ENCODE measurements at places on chromosomes 1 and 21.

DNA sequence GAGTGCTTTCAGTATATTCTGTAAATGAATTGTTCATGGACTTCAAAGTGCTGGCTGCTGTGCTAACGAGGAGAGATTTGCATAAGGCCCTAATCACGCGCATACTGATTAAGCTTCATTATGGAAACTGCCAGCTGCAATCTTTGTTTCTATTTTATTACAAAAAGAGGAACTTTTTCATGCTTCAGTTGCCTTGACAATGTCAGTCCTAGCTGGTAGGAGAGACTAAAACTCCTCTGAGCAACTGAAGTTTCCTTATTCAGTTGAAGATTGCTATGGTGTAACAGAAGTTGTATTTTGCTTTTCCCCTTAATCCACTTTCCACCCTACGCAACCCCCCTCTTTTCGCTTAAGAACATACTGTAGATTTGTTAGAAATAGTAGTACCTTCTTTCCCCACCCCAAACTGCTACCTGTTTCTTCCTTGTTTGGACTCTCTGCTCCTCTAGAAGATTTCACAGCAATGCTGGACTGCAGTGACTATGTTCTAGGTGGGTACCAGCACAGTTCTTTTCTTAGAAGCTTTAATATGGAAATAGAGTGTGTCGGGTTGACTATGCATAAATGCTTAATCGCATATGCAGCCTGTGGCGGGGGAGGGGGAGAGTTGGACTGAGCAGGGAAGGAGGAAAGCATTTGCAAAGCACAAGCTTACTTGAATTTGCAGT is 108.3 kb downstream of the POU2F1 start:
- DNase-seq = no peak

DNA sequence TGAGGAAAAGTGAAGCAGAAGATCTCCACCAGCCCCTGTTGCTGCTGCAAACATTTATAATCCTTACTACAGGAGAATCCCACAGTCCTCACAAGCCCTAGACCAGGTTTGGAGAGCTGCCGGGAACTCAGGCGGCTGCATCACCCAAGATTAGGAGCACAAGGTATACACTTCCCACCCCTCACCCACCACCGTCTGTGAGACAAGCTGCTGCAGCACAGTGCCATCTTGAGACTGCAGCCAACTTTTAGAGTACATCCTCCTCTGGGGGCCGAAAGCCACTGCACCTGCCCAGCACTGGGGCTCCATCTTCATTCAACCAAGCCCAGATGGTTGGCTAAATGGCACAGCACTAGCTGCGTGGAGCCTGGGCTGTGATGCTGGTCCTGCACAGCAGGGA is 13.8 kb downstream of the OLFML3 start:
- DNase-seq = no peak

GRCh38 chr1:230292689-230293389 is 133.3 kb downstream of the PGBD5 start:
- DNase-seq = no peak

- DNase-seq = no peak
These were observed 5.0 kb downstream of the SLC19A1 start for GRCh38 chr21:45537111-45537745.

DNA sequence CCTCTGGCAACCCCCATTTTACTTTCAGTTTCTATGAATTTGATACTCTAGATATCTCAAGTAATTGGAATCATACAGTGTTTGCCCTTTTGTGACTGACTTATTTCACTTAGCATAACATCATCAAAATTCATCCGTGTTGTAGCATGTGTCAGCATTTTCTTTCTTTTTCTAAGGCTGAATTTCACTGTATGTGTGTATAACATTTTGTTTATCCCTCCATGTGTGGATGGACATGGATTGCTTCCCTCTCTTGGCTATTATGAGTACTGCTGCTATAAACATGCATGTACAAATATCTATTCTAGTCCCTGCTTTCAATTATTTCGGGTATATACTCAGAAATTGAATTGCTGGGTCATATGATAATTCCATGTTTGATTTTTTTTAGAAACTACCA is 97.3 kb downstream of the MAP3K21 start:
- no peak for DNase-seq

- DNase-seq = no peak
These were observed 21.4 kb downstream of the PLEKHA6 start for GRCh38 chr1:204338360-204338759.

GRCh38 chr1:119068427-119068826 is 72.0 kb downstream of the WARS2 start:
- no peak for DNase-seq

- no peak for DNase-seq
These were observed 59.5 kb downstream of the KCNN3 start for GRCh38 chr1:154810571-154810970.

DNA sequence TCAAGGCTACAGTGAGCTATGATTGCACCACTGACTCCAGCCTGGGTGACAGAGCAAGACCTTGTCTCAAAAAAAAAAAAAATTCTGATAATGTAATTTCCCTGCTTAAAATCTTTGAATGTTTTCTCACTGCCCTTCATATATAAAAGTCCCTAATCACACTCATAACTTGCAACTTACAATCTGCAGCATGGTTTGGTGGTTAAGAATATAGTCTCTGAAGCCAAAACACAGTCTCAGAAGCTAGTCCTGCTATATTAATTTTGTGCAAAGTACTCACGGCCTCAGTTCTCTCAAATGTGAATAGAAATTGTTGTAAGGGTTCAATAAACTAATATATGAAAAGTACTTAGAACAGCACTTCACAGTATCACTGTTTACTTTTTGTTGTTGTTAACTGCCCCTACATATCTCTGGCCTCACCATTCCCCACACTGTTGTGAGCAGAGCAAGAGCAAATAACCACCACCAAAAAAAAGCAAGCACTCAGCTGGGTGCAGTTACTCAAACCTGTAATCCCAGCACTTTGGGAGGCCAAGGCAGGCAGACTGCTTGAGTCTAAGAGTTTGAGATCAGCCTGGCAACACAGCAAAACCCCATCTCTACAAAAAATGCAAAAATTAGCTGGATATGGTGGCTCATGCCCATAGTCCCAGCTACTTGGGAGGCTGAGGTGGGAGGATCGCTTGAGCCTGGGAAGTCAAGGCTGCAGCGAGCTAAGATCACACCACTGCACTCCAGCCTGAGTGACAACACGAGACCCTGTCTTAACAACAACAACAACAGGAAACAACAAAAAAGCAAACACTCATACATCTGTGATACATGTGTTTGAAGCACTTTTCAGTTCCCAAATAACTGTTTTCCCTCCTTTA is 22.4 kb downstream of the ASH1L start:
- DNase-seq = no peak

- no peak for DNase-seq
These were observed 99.0 kb downstream of the TNNI3K start for GRCh38 chr1:74334147-74334546.

GRCh38 chr1:228756457-228756856 is 21.2 kb downstream of the RHOU start:
- DNase-seq = no peak

- DNase-seq = no peak
These were observed 7.1 kb upstream of the PLPP3 start for GRCh38 chr1:56586502-56586901.

GRCh38 chr21:29146726-29147125 is 16.3 kb downstream of the MAP3K7CL start:
- DNase-seq = no peak

DNA sequence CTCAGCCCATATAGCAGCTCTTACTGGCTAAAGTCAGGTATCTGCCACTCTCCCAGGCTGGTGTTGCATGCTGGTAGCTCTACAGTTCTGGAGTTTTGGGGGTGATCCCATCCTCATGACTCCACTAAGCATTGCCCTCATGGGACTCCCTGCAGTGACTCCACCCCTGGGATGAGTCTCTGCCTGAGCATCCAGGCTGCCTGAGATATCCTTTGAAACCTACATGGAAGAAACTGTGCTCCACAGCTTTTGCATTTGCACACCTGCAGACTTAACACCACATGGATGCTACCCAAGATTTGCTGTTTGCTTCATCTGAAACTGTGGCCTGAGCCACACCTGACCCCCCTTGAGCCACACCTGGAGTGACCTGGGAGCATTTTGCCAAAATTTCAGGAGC is 226.4 kb downstream of the C1orf94 start:
- DNase-seq = no peak

GRCh38 chr1:31027693-31028526 is 37.6 kb downstream of the PUM1 start:
- no peak for DNase-seq

GRCh38 chr1:70353601-70354331 is 756 bp downstream of the ANKRD13C start:
- DNase-seq = no peak

- no peak for DNase-seq
These were observed 22.1 kb downstream of the PADI2 start for GRCh38 chr1:17097147-17097546.

GRCh38 chr1:98949621-98950020 is 55.0 kb downstream of the PLPPR5 start:
- DNase-seq = no peak

DNA sequence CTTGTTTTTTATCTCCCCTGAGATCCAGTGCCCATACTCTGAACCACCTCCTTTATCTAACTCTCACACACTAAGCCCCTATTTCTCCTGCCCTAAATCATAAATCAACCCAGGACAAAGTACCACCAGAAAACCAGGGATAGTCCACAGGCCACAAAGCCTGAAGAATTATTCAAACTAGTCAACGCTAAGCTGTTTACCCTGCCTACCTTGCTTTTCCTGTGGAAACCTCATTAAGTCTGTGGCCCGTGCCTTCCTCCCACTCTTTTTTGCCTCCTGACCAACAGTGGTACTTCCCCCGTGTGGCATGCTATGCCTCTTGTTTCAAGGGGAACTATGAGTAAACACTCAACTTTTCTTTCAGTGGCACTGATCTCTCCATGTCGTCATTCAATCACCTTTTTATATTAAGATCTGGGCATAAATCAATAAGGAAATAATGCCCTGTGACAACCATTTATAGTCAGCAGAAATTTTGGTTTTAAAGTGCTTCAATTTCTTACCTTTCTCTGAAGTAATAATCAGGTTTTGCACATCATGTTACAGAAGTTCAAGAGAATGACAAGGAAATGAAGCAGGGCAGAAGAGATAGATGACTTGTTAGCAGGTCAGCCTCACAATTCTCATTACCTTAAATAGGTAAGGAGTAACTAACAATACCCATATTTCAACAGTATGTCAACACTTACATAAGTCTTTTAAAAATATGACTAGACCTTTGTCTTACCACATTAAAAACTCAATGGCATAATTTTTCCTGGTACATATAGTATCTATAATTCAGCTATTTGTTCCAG is 32.1 kb downstream of the EYA3 start:
- peak; percentile 18 for DNase-seq

DNA sequence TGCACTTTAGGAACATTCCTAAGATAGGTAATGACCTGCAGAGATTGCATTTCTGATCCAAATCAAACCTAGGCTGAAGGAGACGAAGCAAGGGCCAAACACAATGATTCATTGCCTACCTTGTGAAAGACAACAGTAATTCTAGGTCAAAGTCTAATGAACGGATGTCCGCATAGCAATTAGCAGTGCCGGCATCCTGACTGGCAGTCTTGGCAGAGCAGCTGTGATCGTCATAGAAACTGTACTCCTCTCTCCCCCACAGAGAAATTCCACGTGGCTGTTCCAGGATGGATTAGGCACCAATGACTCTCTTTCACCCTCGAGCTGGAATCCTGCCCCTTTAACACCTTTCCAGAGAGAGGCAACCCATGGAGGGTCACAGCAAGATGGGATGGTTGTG is 28.9 kb upstream of the VAV3 start:
- no peak for DNase-seq

DNA sequence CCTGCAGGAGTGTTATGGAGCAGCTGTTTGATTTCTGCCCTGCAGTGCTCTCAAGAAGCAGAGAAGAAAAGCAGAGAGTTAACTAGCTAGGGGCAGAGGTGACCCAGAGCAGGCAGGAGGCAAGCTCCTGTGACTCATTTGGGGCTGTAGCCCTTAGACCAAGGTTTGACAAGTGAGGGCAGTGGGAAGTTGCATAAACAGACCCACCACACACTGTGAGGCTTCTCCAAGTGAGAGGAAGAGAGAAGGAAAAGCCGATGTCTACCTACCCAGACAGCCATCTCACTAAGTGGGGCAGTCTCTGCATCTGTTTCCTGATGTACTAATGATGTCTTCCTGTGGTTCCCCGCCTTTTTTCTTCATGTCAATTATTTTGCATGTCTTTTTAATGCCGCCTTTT is 159.9 kb upstream of the NR5A2 start:
- no peak for DNase-seq

GRCh38 chr21:15298306-15298705 is 233.5 kb upstream of the NRIP1 start:
- DNase-seq = no peak

- DNase-seq = no peak
These were observed 8.6 kb upstream of the IGSF21 start for GRCh38 chr1:18099026-18099425.

DNA sequence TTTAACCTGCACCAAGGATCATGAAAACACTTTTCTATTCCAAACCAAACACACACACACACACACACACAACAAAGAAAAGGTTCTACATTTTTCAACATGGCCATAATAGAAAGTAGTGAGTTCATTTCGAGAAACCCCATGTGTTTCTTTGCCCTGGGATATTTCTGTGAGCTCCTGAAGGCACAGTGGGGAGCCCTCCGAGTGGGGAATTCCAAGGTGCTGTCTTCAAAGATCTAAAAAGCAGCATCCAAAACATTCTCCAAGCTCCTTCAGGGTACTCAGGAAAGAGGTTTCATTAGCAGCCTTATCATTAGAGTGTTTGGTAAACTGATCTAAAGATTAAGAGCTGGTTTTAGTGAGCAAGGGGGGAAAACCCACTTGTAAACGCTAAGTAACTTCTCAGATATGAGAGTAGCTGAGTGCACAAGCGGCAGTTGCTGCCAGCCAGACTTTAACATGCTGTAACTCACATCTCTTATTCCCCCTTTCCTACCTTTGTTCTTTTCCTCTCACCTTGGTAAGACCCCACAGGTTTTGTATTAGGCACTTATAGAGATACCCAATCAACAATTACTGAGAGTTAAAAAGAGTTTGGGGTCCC is 38.3 kb downstream of the ZC3H11B start:
- DNase-seq = no peak

DNA sequence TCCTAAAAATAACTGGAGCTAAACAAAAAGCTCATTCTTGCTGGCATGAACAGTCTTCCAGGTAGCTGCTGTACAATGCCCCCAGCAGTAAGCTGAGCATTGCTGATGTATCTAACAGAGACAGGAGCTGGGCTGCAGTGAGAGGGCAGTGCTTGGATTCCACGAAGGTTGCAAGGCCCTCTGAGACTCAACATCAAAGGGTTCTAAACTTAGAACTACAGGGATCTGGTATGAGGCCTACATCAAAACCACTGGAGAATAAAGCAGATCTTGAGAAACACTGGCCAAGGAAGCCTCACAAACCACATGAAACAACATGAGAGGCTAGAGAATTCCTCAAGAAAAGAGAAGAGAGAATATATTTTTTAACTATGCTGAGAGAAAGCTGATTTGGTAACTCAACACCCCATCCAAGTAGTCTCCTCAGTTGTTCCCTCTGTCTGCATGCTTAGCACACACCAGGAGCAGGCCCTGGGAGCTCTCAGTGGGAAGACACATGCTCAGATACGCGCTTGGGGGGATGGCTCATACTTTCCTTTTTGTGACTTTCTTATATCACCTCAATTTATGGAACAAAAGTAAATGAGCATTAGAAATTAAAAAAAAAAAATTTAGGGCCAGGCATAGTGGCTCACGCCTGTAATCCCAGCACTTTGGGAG is 27.7 kb downstream of the DSTYK start:
- no peak for DNase-seq

All from central memory CD8-positive, alpha-beta T cell (primary cell).